SK-N-DZ (cell line): ENCODE measurements at places on chromosomes 3 and 15.
A peak's percentile ranks its signal among the peaks of the same experiment; 100 is the strongest.

- DNase-seq = no peak
Measured at GRCh38 chr3:19881036-19881435, 53.0 kb downstream of the EFHB start.

- DNase-seq = no peak
Measured at GRCh38 chr3:155748611-155749365, 3.9 kb upstream of the PLCH1 start.

GRCh38 chr3:4793311-4793710, 185.9 kb upstream of the BHLHE40 start:
- no peak for DNase-seq

DNA sequence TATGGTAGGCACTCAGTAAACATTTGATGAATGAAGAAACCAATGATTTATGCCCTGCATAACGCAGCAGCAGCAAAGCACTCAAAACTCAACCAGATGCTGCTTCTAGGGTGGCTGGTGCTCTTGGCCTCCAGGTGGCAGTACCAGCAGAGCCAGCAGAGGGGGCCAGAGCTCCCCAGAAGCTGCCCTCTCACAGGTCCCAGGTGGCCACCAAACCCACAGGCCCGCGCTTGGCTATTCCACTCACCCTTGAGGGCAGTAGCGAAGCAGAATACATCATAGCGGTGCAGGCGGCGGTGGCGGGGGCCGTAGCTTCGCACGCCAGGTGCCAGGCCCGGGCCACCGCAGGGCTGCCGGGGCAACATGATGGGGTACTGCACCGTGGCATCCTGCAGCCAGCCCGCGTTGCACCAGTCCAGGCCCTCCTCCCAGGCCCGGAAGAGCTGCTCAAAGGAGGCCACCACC, 16.6 kb downstream of the HAPLN3 start:
- DNase-seq = peak; percentile 56

GRCh38 chr3:61829722-61830350, 268.5 kb downstream of the PTPRG start:
- DNase-seq = no peak

- DNase-seq = no peak
Measured at GRCh38 chr15:31461911-31462480, 135.4 kb downstream of the KLF13 start.

- DNase-seq = no peak
Measured at GRCh38 chr3:70276901-70277300, 35.5 kb downstream of the MDFIC2 start.

DNA sequence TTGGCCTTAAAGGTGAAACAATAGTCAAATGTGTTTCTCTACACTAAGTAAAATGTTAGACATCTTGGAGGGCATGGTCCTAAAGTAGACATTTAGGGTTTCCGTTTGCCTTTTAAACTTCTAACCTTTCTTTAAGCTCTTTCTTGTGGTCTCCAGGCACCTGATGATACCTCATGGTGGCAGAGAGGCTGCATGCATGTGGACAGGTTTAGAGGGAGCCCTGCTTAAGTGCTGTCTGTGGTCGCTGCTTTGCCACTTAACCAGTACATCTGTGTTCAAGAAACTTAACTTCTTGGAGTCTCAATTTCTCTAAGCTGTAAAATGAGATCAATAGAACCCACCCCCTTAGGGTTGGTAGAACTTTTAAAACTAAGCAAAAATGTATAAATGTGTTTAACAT, 6.2 kb downstream of the MITF start:
- DNase-seq = no peak

DNA sequence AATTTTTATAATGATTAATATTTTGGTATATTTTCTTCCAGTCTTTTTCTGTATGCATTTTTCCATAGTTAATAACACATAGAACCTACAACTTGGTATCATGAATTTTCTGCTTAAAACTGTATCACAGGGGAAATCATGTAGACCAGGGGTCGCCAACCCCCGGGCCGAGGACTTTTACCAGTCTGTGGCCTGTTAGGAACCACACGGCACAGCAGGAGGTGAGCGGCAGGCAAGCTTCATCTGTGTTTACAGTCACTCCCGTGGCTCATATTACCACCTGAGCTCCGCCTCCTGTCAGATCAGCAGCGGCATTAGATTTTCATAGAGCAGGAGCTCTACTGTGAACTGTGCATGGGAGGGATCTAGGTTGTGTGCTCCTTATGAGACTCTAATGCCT, 54.7 kb downstream of the RPL22L1 start:
- DNase-seq = peak; percentile 68

GRCh38 chr15:58587486-58587885, 155.7 kb downstream of the LIPC start:
- no peak for DNase-seq

DNA sequence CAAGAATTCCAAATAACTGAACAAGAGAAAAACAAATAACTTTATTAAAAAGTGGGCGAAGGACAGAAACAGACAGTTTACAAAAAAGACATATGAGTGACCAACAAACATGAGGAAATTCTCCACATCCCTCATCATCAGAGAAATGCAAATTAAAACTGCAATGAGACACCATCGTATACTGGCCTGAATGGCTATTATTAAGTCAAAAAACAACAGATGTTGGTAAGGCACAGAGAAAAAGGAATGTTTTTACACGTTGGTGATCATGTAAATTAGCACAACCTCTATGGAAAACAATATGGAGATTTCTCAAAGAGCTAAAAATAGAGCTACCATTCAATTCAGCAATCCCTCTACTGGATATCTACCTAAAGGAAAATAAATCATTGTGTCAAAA, 1260.4 kb upstream of the ALCAM start:
- DNase-seq = no peak

GRCh38 chr15:73981761-73982221, 10.3 kb downstream of the STOML1 start:
- no peak for DNase-seq

GRCh38 chr3:66195347-66195783, 25.4 kb upstream of the SLC25A26 start:
- DNase-seq = peak; percentile 74

- no peak for DNase-seq
Measured at GRCh38 chr15:64006642-64007041, 39.6 kb downstream of the DAPK2 start.

DNA sequence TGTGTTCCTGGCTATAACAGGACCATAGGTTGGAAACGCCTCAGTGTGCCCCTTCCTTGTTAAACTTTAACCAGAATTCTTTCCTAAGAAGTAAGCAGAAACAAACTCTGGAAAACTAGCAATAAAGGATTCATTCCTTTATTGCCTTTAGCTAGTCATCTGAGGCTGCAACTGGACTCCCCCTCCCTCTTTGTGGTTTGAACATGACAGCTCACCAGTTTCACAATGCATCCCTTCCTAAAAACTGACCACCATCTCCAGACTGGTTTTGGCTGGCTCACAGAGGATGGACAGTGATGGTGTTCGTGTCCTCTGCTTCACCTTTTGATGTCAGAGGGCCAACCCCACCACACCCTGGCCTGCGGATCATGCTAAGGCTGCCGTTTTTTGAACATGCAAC, 27.9 kb upstream of the TGFBR2 start:
- no peak for DNase-seq

- DNase-seq = peak; percentile 59
Measured at GRCh38 chr15:40891810-40892446, 2.3 kb upstream of the VPS18 start.

DNA sequence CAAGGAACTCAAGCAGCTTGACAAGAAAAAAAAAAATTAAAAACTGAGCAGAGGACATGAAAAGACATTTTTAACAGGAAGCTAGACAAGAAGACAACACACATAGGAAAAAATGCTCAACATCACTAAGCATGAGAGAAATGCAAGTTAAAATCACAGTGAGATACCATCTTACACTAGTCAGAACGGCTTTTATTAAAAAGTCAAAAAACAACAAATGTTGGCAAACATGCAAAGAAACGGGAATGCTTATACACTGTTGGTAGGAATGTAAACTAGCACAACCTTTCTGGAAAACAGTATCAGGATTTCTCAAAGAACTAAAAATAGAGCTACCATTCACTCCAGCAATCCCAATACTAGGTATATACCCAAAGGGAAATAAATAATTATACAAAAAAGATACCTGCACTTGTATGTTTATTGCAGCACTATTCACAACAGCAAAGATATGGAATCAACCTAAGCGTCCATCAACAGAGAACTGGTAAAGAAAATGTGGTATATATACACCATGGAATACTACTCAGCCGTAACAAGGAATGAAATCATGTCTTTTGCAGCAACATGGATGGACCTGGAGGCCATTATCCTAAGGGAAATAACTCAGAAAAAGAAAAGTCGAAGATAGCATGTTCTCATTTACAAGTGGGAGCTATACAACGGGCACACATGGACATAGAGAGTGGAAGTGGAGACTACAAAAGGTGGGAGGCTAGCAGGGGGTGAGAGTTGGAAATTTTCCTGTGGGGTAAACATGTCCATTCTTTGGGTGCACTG, 5.2 kb downstream of the GOLIM4 start:
- no peak for DNase-seq

- no peak for DNase-seq
Measured at GRCh38 chr3:149421764-149422163, 44.3 kb upstream of the TM4SF1 start.

DNA sequence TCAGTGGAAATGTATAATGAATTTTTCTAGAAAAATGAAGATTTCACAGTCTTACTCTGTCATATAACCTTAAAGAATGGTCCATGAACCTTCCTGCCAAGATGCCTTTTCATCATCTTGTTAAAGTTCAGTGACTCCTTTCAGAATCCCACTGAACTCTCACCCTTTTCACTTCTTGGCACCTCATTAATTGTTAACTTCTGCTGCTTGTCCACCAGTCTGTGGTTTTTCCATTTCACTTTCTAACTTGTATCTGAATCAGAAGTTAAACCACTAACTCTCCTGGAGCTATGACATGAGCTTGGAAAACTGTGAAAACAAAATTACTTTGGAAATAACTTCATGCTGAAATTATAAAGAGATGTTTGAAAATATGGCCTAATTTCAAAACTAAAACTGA, 281.2 kb upstream of the ALCAM start:
- DNase-seq = no peak

DNA sequence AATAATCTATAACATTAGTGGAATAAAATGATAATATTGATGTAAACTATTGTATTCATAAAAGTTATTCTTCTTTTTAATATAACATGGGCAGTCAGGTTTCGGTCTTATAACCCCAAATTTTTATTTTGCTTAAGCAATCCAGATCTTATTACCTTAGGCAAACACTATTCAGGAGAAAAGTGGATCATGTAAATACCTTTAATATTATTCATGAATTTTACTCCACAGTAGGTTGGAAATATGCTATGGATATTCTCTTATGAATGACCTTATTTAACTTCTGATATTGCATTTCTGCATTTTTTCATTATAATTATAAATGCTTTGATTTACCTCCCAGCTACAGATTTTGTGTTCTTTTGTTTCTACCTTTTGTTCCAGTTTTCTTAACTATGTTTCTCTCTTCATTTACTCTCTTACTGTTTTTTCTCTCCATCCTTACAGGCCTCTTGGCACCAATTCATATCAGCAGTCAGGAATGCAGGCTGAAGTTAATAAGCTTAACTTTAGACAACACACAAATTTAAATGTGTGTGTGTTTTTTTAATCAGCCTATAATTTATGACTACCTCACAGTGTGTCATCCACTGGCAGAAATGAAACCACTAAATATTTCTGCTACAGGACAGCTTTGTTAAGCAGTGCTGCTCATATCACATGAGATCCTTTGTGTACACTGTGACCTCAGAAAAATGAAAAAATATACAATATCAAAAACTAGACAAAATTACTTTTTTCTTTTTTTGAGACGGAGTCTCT, 111.0 kb downstream of the NSUN3 start:
- DNase-seq = no peak

GRCh38 chr3:23710555-23710954, 95.2 kb upstream of the UBE2E1 start:
- peak; percentile 56 for DNase-seq

- DNase-seq = peak; percentile 76
Measured at GRCh38 chr15:70488002-70488605, 275.3 kb downstream of the UACA start.

GRCh38 chr3:71710906-71711494, 14.2 kb downstream of the EIF4E3 start:
- DNase-seq = peak; percentile 49

- DNase-seq = no peak
Measured at GRCh38 chr3:134366928-134367811, 7.1 kb downstream of the AMOTL2 start.

DNA sequence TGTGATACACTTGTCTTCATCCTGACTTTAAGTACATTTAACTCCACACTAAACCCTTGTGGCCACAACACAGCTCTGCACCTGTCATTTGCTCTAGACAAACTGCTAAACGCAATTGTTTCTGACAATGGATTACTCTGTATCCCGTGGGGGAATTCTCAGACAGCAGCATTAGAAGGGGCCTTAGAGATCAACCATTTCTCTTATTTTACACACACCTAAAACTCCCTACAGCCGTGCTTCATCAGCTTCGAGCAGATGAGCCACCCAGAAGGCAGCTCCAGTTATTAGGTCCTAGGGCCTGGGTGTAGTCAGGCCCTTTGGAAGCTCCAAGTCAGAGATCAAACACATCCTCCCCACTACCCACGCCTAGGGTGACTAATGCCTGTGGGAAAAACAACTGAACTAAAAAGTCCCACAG, 1.3 kb upstream of the IL12A start:
- no peak for DNase-seq

GRCh38 chr3:127865941-127866340, 43.6 kb upstream of the MGLL start:
- DNase-seq = no peak

DNA sequence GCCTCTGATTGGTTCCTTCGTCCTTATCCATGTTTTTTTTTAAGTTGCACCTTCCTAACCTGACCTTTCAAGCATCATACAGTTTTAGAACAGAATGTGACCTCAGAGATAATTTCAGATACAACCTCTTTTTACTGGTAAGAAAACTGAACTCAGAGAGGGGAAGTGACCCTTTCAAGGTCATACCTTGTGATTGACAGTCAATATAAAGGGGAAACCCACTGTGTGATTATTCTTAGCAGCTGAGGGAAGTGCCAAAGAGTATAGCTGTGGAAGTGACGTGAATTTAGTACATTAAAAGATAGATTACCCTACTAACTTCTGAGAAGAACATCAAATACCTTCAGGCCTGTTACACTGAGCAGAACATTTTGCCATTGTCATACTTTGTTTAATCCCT, 319.4 kb downstream of the NEK10 start:
- no peak for DNase-seq

GRCh38 chr15:79440355-79440908, 8.3 kb downstream of the MINAR1 start:
- no peak for DNase-seq

GRCh38 chr3:37053753-37054152, 60.4 kb downstream of the MLH1 start:
- DNase-seq = no peak

DNA sequence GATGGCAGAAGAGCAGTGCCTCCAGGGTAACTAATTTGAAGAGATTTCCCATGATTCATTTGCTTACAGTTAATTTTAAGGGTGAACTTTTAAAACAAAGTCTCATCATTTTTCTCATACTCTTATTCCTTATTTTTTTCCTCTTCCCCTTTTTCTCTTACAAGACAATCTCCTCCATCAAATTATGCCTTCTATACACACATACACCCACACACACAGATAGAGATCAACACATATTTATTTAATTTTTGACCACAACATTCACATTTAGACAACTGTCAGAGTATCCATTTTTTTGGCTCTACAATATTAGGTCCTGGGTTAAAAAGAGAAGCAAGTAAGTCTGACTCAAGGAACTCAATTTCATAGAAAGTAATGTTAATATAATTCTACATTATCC, 37.6 kb downstream of the AAGAB start:
- no peak for DNase-seq
